Stimulated activated CD4-positive, alpha-beta T cell treated with anti-CD3 and anti-CD28 coated beads, Interleukin-1b, Interleukin-23, amount 100 ng/mL, for 1 hour (primary cell): ENCODE measurements at places on chromosomes 7 and 10.

GRCh38 chr10:116978901-116979300, 26.1 kb downstream of the SHTN1 start:
- no peak for DNase-seq

DNA sequence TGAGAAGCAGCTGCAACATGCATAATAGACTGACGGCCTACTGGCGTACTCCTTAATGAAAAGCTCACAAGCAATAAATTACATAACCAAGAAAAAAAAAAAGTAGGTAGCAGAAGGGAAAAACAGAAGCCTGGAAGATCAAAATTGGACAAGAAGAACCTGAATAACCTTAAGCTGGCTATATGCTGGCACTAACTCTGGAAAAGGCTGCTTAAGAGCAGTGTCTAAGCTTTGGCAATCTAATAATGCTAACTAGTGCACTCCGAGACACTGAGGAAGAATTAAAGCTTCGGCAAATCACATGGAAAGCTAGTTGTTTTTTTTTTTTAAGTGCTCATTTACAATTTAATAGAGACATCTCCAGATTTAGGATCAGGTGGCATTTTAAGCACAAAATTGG, 441.9 kb downstream of the PARD3 start:
- DNase-seq, result no peak

DNA sequence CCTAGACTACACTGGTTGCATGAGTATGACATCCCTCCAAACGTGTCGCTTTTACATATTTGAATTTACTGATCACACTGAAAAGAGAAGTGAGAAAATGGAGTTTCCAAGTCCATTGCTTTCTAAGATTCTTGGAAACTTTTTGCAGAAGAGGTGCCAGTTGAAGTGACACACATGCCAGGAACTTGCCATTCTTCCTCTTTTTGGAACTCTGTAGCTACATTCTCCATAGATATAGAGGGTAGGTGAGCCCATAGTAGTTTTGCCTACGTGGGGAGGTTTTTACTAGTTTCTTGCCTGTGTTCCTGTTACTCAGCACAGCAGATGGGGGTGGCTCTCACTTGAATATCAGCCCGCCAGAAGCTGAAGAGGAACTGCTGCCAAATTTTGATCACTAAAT, 286.6 kb upstream of the NRP1 start:
- DNase-seq, result no peak

DNA sequence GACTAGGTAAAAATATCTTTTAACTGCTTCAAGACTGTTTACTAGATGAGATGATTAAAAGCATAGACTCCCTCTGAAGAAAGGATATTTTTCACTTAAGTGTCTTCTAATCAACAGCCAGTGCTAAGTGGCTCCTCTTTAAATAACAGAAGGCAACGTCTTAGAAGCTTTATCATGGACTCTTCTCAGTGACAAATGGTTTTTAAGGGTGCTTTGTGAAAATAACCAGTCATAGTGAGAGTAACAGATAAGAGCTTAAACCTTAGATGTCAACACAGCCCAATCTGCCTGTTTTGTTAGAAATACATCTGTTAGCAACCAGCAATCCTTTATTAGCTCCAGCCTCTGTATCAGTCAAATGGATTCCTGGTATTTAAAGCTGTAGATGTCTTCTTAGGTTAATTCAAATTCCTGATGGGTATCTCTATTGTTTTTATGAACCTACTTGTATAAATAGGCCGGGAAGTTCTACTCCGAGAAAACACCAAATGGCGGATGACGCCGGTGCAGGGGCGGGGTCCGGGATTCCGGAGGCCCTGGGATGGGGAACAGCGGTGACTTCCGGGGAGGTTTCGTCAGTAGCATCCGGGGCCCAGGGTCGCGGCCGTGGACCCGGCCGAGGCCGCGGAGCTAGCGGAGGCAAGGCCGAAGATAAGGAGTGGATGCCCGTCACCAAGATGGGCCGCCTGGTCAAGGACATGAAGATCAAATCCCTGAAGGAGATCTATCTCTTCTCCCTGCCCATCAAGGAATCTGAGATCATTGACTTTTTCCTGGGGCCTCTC, 285.4 kb downstream of the GPR37 start:
- no peak for DNase-seq

DNA sequence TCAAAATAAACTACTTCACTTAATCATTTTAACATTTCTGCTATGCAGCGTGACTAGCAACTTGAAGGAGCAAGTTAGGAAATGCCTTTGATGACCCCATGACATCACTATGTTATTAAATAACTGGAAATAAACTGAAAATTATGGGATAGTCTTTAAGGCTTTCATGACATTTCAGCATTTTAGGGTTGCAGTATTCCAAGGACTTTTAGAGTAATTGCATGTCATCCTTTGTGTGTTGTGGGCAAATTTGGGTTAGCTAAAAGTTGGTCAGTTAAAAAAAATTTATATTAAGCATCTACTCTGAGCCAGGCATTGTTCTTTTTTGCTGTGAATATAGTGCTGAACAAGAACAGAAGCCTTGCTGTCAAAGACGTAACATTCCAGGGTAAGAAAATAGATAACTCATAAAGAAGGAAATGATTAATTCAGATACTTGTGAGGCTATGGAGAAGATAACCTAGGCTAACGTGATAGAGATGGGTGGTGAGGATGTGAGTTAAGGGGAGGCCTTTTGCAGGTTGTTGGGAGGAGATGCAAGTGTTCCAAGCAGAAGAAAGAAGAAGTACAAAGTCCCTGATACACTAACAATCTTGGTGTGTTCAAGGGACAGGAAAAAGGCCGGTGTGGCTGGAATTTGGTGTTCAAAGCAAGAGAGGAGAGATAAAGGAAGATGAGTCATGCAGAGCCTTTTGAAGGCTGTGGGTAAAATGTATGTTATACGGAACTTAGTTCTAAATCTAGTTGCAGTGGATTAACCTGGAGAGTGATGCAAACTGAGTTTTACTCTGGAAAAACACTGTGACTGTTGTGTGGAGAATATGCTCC, 610.2 kb downstream of the AUTS2 start:
- no peak for DNase-seq

DNA sequence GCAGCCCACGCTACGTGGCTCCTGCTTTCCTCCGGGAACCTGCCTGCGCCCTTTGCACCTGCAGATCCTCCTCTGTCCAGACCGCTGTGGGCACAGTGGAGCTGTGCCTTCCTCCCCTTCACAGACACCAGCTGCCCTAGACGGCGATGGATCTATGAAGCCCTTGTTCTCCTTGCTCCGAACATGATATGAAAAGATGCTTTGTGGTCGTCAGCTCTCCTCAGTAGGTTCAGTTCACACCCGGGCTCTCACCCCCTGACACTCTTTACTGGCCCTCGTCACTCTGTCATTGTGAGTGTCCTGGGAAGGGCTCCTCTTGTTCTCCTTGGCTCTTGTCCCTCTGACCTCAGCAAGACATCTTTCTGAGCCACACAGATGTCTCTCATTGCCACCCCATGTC, 4.2 kb downstream of the ZNF488 start:
- no peak for DNase-seq

DNA sequence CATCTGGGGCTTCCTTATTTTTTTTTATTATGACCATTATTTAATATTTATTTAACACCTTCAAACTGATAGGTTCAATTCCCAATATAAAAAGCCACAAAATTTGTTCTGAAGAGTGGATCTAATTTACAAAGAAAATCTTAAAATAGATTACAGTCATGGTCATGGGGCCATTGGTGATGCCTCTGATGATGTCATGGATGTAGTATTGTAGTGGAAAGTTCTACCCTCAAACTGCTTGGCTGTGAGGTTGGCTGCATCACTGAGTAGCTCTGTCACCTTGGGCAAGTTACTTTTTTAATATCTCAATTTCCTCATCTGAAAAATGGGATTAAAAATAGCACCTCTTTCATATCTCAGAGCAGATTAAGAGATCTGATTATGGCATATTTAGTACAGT, 128.5 kb downstream of the DKK1 start:
- no peak for DNase-seq

DNA sequence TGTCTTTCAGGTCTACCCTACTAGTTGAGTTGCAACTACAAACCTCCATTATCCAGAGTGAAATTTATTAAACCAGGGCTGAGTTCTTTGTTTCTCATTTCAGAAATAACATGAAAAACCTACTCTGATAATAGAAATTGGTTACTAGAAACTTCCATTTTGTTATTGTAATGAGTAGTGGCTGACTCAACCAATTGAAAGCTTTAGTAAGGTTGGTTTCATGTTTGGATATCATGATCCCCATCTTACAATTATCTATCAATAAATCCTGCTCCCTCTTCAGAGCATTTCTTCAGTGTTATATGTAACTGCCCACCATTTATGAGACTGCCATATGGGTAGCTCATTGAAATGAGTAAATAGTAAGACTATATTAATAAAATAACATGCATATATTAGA, 16.9 kb downstream of the MDFIC start:
- no peak for DNase-seq

DNA sequence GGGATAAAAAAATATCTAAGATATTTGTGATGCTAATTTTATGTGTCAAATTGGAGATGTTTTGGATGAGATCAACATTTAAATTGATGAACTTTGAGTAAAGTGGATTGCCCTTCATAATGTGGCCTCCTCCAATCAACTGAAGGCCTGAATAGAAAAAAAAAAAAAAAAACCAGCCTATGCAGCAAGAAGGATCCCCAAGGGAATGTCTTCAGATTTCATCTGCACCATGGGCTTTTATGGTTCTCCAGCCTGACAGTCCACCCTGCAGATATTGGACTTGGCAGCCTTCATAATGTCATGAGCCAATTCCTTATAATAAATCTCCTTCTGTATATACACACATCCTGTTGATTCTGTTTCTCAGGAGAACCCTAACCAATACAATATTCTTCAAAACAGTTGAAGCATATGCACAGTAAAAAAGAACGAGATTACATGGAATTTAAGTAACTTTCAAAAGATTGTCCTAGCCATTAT, 316.9 kb upstream of the PLXDC2 start:
- no peak for DNase-seq

DNA sequence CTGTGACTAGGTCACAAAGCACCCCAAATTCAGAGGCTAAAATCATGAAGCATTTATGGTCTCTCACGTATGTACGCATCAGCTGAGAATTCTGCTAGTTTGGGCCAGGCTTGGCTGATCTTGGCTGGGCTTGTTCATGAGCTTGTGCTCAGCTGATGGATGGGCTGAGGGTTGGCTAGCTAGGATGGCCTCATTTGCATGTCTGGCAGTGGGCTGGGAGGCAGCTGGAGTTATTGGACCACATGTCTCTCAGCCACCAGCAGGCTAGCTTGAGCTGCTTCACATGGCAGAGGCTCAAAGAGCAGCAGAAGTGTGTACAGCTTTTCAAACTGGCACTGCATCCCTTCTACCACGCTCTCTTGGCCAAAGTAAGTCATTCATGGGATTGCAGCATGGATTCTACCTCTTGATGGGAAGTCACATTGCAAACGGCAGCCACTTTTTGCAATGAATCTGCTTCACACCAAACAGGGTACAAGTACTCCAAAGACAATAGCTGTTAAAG, 770.3 kb downstream of the TYW1 start:
- DNase-seq, result no peak

GRCh38 chr10:26556748-26557640, 118.9 kb downstream of the APBB1IP start:
- DNase-seq, result no peak

GRCh38 chr7:24751484-24751883, 5.8 kb downstream of the GSDME start:
- DNase-seq, result no peak

- DNase-seq, result peak; percentile 42
Measured at GRCh38 chr10:62594093-62594520, 210.4 kb upstream of the ADO start.

GRCh38 chr7:111009526-111010040, 81.3 kb upstream of the LRRN3 start:
- no peak for DNase-seq

- DNase-seq, result no peak
Measured at GRCh38 chr7:78311181-78311580, 512.6 kb downstream of the PHTF2 start.

DNA sequence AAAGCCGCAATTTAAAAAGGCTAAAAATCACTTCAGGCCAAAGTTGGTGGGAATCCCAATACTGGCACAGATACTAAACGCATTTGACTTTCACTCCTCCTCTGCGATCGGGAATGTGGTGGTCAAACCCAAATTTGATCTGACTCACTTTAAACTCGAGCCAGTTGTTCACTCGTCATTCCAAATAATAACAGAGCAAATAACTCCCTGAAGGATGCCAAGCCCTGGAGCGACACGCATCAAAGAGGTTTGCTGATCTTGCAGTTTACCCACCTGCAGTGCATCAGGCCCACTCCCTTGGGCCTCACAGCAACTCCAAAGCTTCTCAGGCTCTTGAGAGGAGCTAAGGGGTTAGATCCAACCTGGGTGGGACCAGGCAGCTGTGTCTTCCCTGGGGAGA, 12.2 kb downstream of the PTN start:
- DNase-seq, result no peak

- no peak for DNase-seq
Measured at GRCh38 chr10:43262397-43262901, 4.4 kb downstream of the RASGEF1A start.

DNA sequence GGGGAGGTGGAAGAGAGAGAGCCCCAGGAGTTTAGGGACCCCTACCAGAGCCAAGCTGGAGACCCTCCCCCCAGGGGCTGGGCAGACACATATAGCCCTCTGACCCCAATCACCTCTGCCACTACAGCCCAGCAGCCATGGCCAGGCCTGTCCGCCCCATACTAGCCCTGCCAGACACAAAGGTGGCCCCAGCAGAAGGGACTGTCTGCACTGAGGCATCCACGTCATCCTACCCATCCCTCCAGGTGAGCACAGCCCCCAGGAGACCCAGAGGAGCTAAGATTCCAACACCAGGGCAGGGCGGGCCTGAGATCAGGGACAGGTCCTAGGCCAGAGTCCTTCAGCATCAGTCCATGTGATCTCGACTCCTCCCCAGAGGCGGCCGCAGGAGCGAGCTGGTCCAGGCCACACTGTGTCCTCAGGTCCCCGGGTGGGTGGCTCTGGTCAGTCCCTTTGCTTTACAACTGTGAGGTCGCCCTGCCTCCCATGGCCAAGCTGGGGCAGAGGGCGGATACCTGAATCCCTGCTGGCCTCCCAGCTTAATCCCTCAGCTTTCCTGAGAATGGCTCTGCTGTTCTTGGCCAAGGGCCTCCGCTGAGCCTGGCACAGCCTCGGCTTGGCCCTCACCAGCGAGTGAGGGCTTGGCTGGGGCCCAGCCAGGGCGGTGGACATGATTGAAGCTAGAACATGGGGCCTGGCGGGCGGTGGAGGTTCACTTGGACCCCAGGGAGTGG, 14.3 kb upstream of the ELN start:
- DNase-seq, result no peak

DNA sequence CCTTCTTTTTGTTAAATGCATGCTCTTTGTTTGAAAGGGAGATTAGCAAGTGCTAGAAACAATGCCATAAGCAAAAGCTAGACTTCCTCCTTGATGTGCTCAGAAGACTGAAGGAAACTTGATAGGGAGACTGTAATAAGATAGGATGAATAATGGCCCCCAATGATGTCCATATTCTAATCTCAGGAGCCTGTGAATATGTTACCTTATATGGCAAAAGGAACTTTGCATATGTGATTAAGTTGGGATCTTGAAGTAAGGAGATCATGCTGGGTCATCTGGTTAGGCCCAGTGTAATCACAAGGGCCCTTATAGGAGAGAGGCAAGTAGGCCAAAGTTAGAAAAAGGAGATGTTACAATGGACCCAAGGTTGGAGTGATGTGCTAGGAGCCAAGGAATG, 13.6 kb upstream of the LIPM start:
- DNase-seq, result no peak

- no peak for DNase-seq
Measured at GRCh38 chr7:28075674-28076358, 104.8 kb downstream of the JAZF1 start.
